Nephron progenitor cell (in vitro differentiated cells): ENCODE measurements at places on chromosomes 12 and 14.
A peak's percentile ranks its signal among the peaks of the same experiment; 100 is the strongest.

GRCh38 chr14:101992708-101993107 is 28.3 kb downstream of the DYNC1H1 start:
- H3K4me3 ChIP-seq, result no peak overlapping the region
- peak overlapping the region; percentile 39 for H3K27ac ChIP-seq
- peaks cover 69% of the 10 kb centered on the region for H3K36me3 ChIP-seq
- DNase-seq, result no peak
- H3K4me1 ChIP-seq, result no peaks in the 10 kb centered on the region
- H3K27me3 ChIP-seq, result no peaks in the 10 kb centered on the region

DNA sequence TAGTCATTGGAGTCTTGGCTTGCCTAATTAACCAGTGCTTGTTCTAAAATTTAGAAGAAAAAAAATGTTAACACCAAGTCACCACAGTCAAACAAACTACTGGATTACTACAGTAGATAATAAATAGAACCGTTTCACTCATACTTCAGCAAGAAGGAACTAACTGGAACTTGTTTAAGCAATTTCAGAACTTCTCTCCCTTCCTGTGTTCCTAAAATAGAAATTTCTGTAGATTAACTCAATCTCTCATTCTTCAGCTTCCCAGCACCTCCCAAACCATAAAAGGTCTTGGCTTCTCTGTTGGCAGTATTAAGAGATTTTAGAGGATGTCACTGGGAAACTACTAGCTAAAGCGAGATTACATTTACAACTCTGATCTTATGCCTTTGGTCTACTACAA is 18.6 kb downstream of the GNS start:
- peaks cover 88% of the 10 kb centered on the region for H3K36me3 ChIP-seq
- no peak for DNase-seq
- H3K4me3 ChIP-seq, result no peak overlapping the region
- no peaks in the 10 kb centered on the region for H3K4me1 ChIP-seq
- H3K27ac ChIP-seq, result no peak overlapping the region

GRCh38 chr12:15555446-15555845 is 233.1 kb downstream of the PTPRO start:
- H3K27ac ChIP-seq, result no peak overlapping the region
- peaks cover 6% of the 10 kb centered on the region for H3K27me3 ChIP-seq
- DNase-seq, result no peak
- no peak overlapping the region for H3K4me3 ChIP-seq
- no peaks in the 10 kb centered on the region for H3K36me3 ChIP-seq

DNA sequence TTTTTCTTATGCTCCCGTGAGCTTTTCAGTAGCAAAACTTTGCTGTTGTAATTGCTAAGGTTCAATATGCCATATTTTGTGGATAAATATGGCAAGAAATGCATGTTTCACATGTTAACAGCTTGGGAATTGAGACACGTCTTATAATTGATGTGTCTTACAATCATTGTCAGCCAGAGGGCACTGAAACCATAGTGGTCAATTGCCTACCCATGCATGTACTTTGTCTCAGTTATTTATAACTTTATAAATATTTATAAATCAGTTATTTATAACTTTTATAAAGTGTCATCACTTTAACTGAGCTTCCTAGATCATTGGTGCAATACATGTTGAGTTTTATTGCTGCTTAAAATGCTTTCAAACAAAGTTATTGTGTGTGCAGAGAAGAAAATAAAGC is 82.0 kb downstream of the CATSPERB start:
- DNase-seq, result no peak
- H3K4me1 ChIP-seq, result peaks cover 8% of the 10 kb centered on the region
- no peak overlapping the region for H3K4me3 ChIP-seq
- peaks cover 6% of the 10 kb centered on the region for H3K36me3 ChIP-seq

- DNase-seq, result no peak
- peaks cover 5% of the 10 kb centered on the region for H3K36me3 ChIP-seq
- H3K4me1 ChIP-seq, result peaks cover 24% of the 10 kb centered on the region
Observed at GRCh38 chr12:92000597-92000996, 145.0 kb downstream of the BTG1 start.

- H3K27me3 ChIP-seq, result peaks cover 81% of the 10 kb centered on the region
- peak; percentile 24 for DNase-seq
- H3K27ac ChIP-seq, result no peak overlapping the region
Observed at GRCh38 chr14:104136472-104137296, 1.7 kb upstream of the KIF26A start.

DNA sequence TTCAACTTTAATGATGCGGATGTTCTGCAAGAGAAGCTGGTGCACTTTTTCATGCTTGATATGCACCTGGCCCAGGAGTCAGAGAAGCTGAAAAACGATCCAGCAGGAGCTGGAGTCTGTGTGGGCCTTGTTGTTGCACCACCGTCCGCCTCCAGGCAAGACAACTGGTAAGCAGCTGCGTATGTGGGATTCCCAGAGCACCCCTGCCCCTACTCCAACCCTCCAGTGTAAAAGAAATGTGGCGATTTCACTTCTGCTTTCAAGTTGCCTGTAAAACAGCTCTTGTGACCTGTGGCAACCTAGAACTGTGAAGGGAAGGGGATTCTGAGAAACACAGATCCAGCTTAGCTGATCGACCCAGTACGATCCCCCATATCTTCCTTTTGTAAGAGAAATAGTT is 154.1 kb upstream of the PELI2 start:
- no peaks in the 10 kb centered on the region for H3K27me3 ChIP-seq
- no peaks in the 10 kb centered on the region for H3K36me3 ChIP-seq
- no peak overlapping the region for H3K27ac ChIP-seq
- no peak for DNase-seq
- H3K4me3 ChIP-seq, result no peak overlapping the region

GRCh38 chr14:20873370-20874177 is 17.6 kb upstream of the RNASE3 start:
- DNase-seq, result peak; percentile 83
- H3K27me3 ChIP-seq, result peaks cover 53% of the 10 kb centered on the region
- peak overlapping the region; percentile 47 for H3K4me3 ChIP-seq

GRCh38 chr14:104681689-104682074 is 7.7 kb upstream of the INF2 start:
- peaks cover 66% of the 10 kb centered on the region for H3K4me1 ChIP-seq
- peak overlapping the region; percentile 50 for H3K4me3 ChIP-seq
- H3K27me3 ChIP-seq, result no peaks in the 10 kb centered on the region

DNA sequence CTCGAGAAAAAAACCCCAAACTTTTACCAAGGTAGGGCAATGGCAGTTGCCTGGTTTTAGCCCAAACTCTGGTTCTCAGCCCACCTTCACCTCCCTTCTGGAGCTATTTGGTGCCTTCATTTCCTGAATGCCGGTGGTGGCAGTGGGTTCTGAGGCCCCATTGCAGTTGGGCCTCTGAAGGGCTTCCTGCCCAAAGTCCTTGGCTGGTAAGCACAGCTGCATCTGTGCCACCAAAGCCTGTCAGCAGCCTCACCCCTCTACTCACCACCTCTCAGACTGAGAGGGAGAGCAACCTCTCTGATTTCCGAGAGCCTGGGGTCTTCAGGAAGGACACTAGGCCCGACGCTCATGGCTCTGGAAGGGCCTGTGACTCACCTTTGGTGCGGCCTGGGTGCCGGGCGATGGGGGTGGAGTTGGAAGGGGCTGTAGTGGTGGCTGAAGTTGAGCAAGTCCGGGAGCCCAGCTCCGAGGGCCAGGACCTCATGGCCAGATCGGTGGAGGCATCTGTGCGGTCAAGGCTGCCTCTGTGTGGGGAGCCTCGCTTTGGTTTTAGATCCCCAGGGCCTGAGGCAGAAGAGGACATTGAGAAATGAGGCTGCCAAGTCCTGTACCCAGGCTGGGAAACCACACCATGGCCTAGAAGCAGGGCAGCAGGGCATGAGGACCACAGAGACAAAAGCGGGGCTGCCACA is 38.6 kb upstream of the GPR68 start:
- peaks cover 30% of the 10 kb centered on the region for H3K4me1 ChIP-seq
- H3K27me3 ChIP-seq, result peaks cover 2% of the 10 kb centered on the region
- H3K27ac ChIP-seq, result no peak overlapping the region
- no peak for DNase-seq
- no peak overlapping the region for H3K4me3 ChIP-seq

- H3K27ac ChIP-seq, result no peak overlapping the region
- no peak overlapping the region for H3K4me3 ChIP-seq
- H3K4me1 ChIP-seq, result peaks cover 65% of the 10 kb centered on the region
Observed at GRCh38 chr12:130920723-130921381, 32.9 kb upstream of the ADGRD1 start.
